ENCODE measurements at places on chromosomes 6 and 20.
A peak's percentile ranks its signal among the peaks of the same experiment; 100 is the strongest.

- DNase-seq, result peak; percentile 72
Observed at GRCh38 chr20:3209257-3209945, at the start of gene ITPA. Gene ITPA (plus strand): TSS chr20:3209498. CDS start chr20:3209552, 54 bp downstream.

DNA sequence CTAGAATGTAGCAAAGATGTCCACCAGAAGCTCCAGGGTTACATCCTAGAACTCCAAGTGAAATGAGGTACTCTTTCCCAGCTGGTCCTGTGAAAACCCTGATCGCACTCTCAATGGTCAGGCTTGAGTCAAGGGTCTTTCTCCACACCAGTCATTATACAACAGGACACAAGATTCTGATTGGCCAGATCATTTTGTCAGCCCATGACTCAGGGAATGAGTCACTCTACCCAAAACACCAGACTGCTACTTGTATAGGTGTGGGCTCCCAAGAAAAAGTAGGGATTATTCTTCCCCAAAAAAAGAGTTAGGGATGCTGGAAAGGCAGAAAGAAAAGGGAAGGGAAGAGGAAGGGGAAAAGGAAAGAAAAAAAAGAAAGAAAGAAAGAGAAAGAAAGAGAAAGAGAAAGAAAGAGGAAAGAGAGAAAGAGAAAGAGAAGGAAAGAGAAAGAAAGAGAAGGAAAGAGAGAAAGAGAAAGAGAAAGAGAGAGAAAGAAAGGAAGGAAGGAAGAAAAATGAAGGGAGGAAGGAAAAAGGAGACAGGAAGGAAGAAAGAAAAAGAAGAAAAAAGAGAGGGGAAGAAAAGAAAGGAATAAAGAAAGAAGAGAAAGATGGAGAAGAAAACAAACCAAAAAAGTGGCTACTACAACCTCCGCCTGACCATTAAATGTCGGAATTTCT lies 30.5 kb downstream of the ANKEF1 start:
- DNase-seq, result no peak

DNA sequence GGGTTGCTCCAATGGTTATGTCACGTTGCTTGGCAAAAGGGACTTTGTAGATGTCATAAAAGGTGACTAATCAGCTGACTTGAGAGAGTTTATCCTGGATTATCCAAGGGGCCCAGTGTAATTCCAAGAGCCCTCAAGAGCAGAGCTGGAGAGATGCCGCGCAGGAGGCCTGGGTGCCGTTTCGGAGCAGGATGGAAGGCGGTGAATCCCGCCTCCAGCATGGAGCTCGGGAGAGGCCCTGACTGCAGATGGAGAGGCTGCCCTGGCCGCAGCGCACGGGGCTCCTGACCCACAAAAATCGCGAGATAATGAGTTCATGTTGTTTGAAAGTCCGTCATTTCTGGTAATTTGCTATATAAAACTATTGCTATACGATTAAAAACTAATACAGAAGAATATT lies 219.8 kb downstream of the ZDHHC14 start:
- no peak for DNase-seq

DNA sequence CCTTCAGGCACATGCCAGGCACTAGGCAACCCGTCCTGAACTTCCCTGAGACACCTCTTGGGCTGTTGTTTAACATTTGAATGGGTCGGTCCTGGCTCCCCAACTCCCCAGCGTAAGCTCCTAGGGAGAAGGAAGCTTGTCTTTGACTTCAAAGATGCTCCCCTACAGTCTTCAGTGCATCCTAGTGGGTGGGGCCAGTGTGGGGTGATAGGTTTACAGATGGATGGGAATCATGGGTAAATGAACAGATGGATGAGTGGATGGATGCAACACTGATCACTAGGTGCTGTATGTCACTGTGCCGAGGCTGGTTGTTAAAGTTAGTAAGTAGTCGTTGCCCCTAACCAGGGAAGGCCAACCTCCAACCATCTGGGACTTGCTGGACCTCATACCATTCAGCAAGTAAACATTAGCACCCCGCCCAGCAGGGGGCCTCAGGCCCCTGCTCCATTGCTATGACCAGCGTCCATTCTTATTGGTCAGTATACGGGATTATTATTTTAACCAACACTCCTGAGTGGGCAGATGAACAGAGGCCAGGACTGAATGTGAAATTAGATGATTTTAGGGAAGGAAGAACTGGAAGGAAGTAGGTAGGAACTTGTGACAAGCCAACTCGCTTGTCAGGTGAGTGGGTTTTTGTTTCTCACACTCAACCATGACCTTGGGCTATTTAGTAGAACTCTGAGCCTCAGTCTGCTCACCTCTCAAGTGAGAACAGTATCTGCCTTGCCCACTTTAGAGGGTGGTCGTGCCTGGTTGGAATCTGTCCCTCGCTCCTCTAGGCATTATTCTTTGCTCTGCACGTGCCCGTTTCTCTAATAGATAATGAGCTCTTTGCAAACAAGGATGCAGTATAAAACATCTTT lies 82.9 kb upstream of the FOXP4 start:
- peak; percentile 37 for DNase-seq

- DNase-seq, result no peak
Observed at GRCh38 chr6:23243854-23244253, 674.5 kb downstream of the HDGFL1 start.

DNA sequence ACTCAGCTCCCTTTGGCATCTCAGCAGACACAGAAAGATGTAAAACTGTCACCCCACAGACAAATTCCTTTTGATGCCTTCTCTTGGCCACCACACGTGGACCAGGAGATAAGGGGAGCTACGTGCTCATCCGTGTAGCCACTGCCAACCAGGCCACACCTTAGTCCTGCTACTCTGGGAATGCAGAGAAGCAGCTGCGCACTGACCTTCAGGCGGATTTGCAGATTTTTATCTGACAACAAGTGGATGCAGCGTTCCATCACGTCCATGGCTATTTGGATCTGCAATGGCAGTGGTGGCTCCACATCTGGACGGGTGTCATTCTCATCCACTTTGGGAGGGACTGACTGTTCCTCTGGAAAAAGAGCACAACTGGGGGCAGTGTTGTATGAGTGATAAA lies 30.8 kb downstream of the TTI1 start:
- no peak for DNase-seq

Measured in GM18507 (cell line).